Suppressor macrophage treated with lipopolysaccharide for 1 hour (primary cell): ENCODE measurements at places on chromosomes 4 and X.

GRCh38 chr4:182090186-182090585 is 153.0 kb upstream of the TENM3 start:
- no peak for DNase-seq

GRCh38 chr4:52576326-52576725 is 82.8 kb downstream of the USP46 start:
- no peak for DNase-seq

DNA sequence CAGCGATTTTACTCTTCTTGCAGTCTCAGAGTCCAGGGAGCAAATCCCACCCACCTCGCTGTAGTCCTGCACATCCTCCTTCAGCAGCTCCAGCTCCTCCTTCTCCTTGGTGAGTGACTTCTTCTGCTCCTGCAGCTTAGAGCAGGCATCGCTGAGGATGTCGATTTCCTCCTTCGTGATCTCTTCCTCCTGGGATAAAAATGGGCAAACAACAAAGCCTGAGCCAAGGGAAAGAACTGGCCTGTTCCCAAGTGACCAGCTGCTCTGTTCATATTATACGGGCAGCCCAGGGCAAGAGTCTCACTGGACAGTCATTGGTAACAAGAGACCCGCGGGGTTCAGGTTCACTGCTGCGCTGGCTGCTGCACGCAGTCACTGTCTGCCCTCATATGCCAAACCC is 26.2 kb downstream of the FGFR3 start:
- no peak for DNase-seq

GRCh38 chr4:39662683-39663082 is 24.0 kb upstream of the SMIM14 start:
- no peak for DNase-seq

DNA sequence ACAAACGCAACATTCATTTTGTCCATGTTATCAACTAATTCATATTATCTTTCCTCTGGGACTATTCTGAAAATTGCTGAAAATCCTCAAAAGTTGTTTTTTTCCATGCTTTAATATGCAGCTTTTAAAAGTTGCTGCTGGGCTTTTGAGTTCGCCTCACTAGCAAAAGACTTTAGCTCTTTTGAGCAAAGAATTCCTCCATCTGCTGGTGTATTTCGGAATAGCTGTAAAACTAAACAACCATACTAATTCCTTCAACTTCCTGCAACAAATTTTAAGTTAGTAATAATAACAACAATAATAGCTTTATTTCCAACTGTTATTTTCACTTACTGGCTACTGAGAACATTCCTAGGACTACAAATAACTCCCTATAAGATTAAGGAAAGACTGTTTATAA is 124.5 kb upstream of the PLAC1 start:
- DNase-seq = peak; percentile 54

GRCh38 chr4:123403080-123403604 is 6.5 kb downstream of the SPRY1 start:
- DNase-seq = no peak

DNA sequence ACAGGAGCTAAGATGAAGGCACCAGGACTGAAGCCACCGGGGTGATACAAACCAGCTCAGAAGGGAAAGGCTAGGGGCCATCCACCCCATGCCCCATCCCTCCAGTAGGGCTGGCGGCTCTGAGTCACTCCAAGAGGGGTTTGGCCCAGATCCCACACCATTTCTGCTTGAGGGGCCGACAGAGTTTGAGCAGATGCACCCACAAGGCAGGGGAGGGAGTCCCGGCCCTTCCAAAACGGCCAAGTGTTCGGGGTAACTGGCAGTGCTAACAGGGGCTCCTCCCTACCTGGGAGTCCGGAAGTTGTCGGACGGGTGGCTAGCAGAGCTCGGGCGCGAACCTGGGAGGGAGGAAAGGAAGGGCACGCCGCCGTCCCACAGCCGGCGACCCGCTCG is 412 bp downstream of the SLC10A3 start:
- peak; percentile 45 for DNase-seq

GRCh38 chrX:115189110-115189509 is at the start of gene RBMXL3:
RBMXL3 (plus strand) TSS chrX:115189410; CDS start chrX:115189442, 32 bp downstream.
- DNase-seq = no peak

DNA sequence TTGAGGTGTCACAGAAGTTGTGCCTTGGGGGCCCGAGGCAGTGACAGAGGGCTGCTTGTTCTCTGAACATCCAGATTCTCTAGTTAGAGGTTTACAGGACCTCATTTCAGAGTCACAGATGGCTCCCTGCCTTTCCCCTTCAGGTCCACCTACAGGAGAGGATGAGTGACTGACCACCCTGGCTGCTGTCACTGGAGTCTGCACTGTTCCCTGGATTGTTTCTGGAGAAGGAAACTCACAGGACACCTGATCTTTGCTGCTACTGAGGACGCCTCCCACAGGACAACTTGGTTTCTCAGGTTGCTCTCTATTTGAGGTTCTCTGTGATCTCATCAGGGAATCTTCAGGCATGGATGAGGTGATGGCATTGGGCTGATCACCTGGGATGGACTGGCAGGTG is 58.3 kb downstream of the GPRIN3 start:
- DNase-seq = no peak

GRCh38 chr4:166006217-166006616 is 133.2 kb downstream of the TLL1 start:
- no peak for DNase-seq

- no peak for DNase-seq
These were observed 177.1 kb downstream of the BMPR1B start for GRCh38 chr4:94934864-94935263.

DNA sequence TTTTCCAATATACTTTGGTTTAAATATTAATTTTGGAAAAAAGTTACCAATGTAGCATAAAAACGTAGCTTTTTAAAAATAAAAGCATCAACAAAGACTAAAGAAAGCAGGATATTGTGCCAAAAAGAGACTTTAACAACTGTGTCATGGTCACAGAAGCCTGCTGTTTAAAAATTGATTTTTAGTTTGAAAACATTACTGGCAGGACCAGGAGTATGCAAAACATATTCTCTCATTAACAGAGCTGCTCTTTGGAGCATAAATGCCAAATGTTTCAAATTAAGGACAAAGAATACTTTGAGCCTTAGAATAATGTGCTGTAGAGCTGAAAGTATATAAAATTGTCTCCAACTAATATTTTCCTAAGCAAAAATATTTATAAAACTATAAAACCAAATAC is 279.0 kb downstream of the ARAP2 start:
- DNase-seq = no peak

- DNase-seq = no peak
These were observed 37.9 kb downstream of the LDB2 start for GRCh38 chr4:16860516-16860915.

- peak; percentile 69 for DNase-seq
These were observed 6.6 kb upstream of the DDX60L start for GRCh38 chr4:168486912-168487281.

DNA sequence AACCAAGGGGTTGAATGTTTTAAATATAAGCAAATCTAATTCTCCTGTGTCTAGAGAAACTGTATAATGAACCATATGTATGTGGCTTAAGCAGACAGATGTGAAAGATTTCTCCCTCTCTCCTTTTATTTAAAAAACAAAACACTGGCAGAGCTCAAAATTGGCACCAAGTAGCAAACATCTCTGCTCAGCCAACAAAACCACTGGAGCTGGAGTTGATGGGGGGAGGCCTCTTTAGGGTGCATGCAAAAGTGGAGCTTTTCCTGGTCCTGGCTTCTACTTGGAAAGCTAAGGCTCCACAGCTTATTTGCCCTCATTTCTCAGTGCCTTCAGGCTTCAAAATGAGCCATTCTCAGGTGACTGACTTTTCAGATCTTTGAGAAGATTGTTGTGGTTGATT is 95.6 kb downstream of the REPS2 start:
- no peak for DNase-seq

DNA sequence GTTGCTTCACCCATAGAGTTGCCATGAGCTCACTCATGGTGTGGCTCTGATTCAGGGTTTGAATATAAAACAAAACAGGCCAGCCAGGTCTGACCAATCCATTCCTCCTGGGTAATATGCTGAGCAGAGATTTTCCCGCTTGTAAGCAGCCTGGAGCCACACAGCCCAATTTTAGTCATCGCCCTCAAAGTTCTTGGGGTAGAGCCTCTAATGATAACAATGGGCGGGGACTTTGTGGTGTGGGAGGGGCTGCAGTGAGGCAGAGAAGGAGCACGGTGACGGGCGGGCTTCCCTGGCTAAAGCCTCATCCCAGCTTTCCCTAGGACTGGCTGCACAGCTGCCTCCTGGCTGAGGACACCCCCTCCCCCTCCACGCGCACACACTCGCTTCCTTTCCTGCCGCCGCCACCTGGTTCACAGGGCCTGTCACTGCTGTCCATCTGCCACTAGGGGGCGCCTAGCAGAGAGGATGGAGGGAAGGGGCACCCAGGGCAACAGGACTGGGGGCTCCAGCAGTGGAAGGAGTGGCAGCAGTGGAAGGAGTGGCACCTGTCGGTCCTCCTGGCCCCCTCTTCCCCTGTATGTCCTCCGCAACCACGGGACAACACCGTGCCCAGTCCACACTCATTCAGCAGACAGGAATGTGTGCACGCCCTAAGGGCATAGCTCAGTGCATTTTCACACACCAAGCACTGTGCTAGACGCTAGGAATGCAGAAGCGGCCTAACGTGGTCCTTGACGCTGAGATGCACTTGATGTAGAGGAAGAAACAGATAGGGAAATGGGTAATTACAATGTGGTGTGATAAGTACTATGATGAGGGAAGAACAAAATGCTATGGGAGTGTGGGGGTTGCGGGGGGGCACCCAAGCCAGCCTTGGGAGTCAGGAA is 26.8 kb downstream of the PRPS1 start:
- DNase-seq = peak; percentile 64

DNA sequence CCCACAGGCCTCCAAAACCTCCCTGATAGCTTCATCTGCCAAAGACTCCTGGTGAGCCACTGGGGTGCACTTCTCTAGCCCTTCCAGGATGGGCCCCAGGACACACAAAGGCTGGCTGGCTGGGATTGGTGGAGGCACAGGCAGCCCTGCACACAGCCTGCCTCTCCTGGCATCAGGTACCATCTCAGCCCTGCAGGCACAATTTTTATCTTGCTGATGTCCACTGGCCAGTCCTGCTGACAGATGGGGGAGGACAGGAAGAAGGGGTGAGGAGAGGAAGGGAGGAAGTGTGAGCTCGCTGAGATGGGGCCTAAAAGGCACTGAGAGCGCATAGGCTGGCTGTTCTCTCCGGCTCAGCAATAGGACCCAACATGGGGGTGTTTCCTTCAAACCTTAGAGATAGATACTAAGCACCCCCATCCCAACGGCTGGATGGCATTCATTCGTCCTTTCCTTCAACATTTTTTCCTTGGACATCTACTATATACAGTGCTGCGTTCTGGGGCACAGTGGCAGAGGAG is 92.7 kb downstream of the PJA1 start:
- DNase-seq = no peak

DNA sequence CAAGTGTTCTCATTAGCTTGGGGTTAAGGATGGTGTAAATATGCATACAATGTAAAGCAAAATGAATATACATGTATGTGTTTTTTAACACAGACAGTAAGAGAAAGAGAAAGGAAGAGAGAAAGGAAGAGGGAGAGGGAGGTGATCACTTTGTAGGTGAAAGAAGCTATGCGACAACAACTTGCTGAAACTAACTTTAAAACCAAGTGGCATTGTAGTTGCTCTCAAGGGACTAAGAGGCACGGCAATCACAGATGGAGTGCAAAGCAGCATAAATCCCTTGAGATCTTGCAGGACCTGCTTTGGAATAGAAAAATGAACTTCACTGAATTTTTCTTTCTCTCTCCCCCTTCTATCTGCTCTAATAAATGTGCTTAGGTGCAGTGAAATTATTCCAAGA is 1665.0 kb upstream of the TENM3 start:
- no peak for DNase-seq

- DNase-seq = no peak
These were observed 89.3 kb downstream of the HNRNPD start for GRCh38 chr4:82284475-82284857.

- DNase-seq = no peak
These were observed 13.7 kb downstream of the FGFR3 start for GRCh38 chr4:1806596-1807331.

- DNase-seq = no peak
These were observed 255.9 kb downstream of the ADAMTS3 start for GRCh38 chr4:72313121-72313520.

- no peak for DNase-seq
These were observed 229.5 kb downstream of the SPCS3 start for GRCh38 chr4:176549161-176549865.

DNA sequence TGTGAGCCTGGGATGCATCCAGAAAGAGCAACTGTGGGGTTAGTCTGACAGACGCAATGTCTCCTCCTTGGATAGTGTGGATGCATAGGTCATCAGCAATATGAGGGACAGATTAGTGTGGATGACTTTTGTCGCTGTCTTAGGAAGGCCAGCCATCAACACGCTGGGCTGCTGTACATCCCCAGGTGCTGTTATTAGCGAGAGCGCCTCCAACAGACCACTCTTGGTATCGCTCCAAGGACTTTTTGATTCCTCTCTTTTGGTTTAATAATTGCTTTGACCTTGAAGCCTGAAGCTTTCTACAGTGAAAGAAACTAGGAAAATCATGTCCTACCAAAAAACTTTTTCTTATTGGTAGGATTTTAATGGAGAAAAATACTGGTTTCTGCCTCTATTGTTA is 76.7 kb downstream of the TMEM131L start:
- no peak for DNase-seq

GRCh38 chr4:19486400-19486799 is 765.3 kb upstream of the SLIT2 start:
- DNase-seq = no peak

- no peak for DNase-seq
These were observed 756.9 kb downstream of the FAT4 start for GRCh38 chr4:126071346-126072333.

- peak; percentile 29 for DNase-seq
These were observed 67.6 kb upstream of the SLC7A3 start for GRCh38 chrX:70998411-70999027.

- DNase-seq = no peak
These were observed 132.1 kb downstream of the PWWP3B start for GRCh38 chrX:106300239-106300638.

DNA sequence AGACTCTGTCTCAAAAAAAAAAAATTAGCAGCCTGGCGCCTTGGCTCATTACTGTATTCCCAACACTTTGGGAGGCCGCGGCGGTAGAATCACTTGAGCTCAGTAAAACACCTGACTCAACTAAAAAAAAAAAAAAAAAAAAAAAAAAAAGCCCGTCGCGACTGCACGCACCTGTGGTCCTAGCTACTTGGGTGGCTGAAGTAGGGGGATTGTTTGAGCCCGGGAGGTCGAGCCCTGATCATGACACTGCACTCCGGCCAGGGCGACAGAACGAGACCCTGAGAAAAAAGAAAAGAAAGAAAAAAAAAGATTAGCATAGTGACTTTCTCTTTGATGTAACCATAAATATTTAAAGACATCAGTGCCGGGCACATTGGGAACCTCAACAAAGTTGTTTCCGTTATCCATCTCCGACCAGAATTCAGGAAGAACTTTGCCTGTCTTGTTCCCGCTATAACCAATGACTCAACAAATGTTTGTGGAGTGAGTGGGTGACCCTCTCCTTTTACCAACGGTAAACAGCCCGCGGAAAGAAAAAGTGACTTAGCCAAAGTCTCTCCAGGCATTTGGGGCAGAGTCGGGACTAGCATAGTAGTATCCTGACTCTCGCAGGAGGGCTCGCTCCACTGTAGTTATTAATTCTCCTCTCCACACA is 553 bp upstream of the MED28 start:
- DNase-seq = peak; percentile 71
